ENCODE measurements at places on chromosomes 11 and 22.

DNA sequence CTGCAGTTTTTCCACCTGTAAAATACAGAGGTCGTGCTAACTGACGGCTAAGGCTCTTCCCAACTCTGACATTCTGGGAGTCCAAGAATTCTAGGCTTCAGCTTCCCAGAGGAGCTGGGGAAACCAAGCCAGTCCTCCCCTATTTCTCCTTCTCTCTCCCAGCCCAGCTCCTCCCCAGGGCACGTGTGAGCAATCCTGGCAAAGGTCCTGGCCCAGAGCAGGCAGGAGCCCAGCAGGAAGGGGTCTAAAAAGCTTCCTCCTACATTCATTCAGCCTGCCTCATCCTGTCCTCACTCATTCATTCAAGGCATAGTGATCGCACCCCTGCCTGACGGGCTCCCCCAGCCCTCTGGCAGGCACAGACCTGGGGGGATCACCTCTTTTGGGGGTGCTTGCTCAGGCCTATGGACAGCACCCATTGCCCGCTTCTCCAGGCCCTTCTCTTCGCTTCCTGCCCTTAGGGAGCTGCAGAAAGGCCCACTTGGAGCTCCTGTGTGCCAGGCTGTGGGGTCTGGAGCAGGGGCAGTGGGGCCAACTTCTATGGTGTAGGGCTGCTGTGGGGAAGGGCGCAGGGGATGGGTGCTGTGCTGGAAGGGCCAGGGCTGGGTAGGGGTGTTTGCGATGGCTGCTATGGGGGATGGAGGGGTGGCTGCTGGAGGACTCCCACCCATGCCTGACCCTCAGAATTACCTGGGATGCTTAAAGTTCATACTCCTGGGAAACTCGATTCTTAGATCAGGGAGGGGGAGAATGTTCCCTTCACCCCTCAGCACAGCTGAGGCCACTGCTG lies 9.8 kb downstream of the KCNC1 start:
- no peak overlapping the region for H3K4me3 ChIP-seq
- no peak for DNase-seq
- H3K4me1 ChIP-seq: no peaks in the 10 kb centered on the region
- no peak overlapping the region for H3K27ac ChIP-seq
- peaks cover 19% of the 10 kb centered on the region for H3K27me3 ChIP-seq

GRCh38 chr11:66004186-66004585 lies 1.9 kb downstream of the BANF1 start:
- H3K4me3 ChIP-seq: peak overlapping the region; percentile 100
- peaks cover 49% of the 10 kb centered on the region for H3K36me3 ChIP-seq
- no peak for DNase-seq
- H3K27ac ChIP-seq: peak overlapping the region; percentile 38

DNA sequence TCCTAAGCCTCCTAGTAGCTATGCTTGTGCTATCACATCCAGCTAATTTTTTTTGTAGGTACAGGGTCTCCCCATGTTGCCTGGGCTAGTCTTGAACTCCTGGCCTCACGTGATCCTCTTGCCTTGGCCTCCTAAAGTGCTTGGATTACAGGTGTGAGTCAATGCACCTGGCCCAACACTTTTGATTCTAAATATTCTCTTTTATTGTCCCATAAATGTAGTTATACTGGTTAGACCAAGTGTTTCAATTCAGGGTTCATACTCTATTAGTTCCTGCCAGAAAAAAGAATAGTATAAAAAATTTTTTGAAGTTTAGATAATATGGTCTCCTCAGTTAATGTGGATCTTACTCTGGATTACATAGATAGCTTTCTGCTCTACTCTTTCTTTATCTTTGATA lies 6.7 kb upstream of the PTH start:
- no peak overlapping the region for H3K27ac ChIP-seq
- H3K36me3 ChIP-seq: no peaks in the 10 kb centered on the region
- peaks cover 11% of the 10 kb centered on the region for H3K27me3 ChIP-seq
- no peaks in the 10 kb centered on the region for H3K4me1 ChIP-seq
- DNase-seq: no peak
- H3K4me3 ChIP-seq: no peak overlapping the region

- peak overlapping the region; percentile 62 for H3K4me3 ChIP-seq
- H3K36me3 ChIP-seq: no peaks in the 10 kb centered on the region
- H3K4me1 ChIP-seq: peaks cover 10% of the 10 kb centered on the region
- no peak overlapping the region for H3K27ac ChIP-seq
Observed at GRCh38 chr11:124481365-124482323, 36.1 kb upstream of the OR8B8 start.

GRCh38 chr22:49365910-49366309 lies 461.8 kb downstream of the BRD1 start:
- no peak overlapping the region for H3K4me3 ChIP-seq
- H3K36me3 ChIP-seq: no peaks in the 10 kb centered on the region
- no peak for DNase-seq
- peaks cover 19% of the 10 kb centered on the region for H3K27me3 ChIP-seq
- H3K4me1 ChIP-seq: no peaks in the 10 kb centered on the region
- no peak overlapping the region for H3K27ac ChIP-seq

GRCh38 chr11:20417771-20418170 lies 30.3 kb downstream of the PRMT3 start:
- no peak for DNase-seq
- H3K4me1 ChIP-seq: peaks cover 22% of the 10 kb centered on the region
- peaks cover 51% of the 10 kb centered on the region for H3K36me3 ChIP-seq
- no peak overlapping the region for H3K4me3 ChIP-seq

DNA sequence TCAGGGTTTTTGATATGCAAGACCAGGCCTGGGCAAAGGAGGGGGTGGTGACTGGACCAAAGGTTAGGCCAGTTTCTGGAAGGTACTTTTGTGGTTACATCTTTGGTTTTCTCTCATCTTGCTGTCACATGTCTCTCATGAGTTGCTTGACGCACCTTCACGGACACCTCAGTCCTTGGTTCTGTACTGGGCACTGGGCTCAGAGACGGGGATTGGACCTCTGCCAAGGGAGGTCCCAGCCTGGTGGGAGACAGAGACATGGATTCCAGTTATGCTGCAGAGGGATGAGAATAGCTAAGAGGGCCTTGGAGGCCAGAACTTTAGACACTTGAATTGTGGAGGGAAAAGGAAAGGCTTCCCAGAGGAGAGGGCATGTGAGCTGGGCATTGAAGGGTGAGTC lies 1.7 kb downstream of the USP35 start:
- H3K27me3 ChIP-seq: no peaks in the 10 kb centered on the region
- peaks cover 56% of the 10 kb centered on the region for H3K4me1 ChIP-seq
- no peak for DNase-seq
- H3K36me3 ChIP-seq: peaks cover 2% of the 10 kb centered on the region
- H3K27ac ChIP-seq: no peak overlapping the region
